ENCODE measurements at places on chromosomes 5 and 9.

DNA sequence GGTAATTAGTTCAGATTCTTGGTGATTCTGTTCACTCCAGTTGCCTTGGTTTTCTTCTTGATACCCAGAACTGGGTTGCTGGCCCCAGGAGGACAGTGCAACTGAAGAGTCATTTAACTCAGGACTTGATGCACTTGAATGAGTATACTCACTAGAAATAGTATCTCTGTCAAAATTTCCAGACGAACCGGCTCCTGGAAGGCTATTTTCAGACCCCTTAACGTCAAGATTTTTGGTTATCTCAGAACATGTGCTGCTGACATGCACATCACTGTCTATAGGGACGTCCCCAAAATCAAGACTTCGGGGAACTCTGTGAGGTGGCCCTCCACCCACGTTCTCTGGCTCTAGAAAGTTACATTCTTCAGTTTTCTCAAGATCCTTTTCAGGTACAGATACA, 56.7 kb upstream of the PCA3 start:
- DNase-seq, result no peak

DNA sequence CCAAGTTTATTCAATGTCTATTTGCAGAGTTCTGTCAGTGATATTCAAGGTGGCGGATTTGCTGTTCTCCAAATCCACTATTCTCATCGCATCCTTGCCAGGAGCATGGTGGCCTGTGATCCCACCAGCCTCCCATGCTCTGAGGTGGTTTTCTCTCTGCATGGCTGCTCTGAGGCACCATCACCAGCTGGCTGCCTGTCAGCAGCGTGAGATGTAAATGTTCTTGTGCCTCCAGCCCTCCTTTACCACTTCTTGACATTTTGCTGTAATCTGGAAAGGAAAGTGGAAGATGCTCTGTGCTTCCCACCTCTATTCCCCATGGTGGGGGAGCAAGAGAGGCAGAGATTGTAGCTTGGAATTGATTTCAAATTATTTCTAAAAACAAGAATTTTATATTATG, 293.6 kb upstream of the SLC24A2 start:
- DNase-seq, result no peak

DNA sequence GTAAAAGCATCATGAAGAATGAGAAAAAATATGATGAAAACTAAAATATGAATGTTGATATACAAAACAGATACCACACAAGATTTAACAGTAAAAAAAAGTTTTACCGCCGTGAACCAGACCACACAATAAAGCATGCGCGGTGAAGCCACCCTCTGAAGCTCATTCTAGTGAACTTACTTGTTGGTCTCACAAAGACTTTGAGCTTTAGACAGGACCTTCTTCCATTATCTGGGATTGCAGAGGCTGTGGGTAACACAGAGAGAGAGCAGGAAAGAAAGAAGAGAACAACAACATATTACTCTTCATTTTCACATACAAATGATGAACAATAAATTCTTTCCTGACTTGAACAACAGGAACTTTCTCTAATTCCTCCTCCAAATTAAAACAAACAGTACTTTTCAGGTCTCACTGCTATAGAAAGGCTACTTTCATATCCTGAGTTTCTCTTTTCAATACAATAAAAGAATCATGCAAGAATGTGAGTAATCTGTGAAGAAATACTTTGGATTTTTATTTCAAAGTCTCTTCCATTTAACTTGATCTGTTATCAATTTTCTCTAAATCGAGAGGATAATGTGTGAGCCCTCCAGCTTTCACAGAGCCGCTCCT, 283.1 kb downstream of the EFNA5 start:
- no peak for DNase-seq

GRCh38 chr9:122115176-122116035, 22.3 kb upstream of the TTLL11 start:
- no peak for DNase-seq

DNA sequence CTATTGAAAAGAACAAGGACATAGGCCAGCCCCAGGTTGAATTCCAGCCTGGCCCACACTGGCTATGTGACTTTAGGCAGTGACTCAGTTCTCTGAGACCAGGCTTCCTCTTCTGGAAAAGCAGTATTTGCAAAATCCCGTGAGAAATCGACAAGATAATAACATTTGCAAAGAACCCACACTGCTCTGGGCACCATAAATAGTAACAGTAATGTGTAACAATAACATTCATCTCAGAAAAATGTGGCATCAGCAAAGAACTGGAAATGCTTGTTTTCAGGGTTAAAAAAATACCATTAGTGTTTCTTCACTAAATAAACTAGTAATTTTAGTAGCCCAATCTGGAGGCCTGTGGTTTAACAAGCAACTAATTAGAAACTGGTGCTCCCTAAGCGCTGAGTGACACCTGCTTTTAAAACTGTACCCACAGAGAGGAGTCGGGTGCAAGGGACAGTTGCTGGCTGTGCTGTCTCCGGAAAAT, 148.4 kb downstream of the TTLL11 start:
- no peak for DNase-seq

DNA sequence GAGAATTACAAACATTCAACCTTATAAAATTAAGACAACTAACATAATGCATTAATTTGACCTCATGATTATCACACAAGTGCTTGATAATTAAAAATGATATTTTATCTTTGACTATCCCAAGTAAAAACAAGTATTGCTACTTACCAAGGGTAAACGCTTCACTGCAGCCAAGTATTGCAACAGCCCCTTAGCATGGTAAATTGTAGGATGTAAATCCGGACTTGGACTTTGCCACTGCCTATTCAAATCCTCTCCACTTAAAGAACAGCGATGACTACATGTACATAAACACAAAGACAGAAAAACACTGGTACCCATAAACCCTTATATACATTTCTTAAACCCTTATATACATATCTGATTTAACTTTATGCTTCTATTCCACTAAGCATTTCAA, 155.1 kb downstream of the AGTPBP1 start:
- no peak for DNase-seq

- peak; percentile 50 for DNase-seq
These were observed 10.2 kb downstream of the CEP72 start for GRCh38 chr5:622359-622758.

DNA sequence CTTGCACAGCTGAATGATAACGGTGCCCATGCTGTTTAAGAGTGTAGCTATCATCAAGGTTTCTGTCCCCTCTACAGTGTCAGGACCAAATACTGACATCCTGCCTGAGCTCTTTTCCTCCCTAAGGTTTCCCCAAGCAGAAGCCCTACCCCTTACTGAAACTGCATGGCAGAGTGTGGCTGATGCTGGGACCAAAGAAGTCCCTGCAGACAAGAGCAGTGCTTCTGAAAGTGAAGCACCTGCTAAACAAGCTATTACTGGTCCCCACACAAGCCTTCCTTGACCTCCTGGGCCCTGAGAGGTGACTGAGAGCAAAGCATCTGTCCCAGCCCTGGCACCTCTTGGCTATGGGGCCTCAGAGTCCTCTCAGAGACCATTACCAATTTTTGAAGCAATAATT, 56.1 kb downstream of the CFAP90 start:
- no peak for DNase-seq

GRCh38 chr5:147143215-147143614, 91.6 kb upstream of the STK32A start:
- no peak for DNase-seq

GRCh38 chr5:151296974-151297373, 6.6 kb downstream of the SLC36A3 start:
- DNase-seq, result no peak

Data from RWPE2 (cell line).